A549 (cell line): ENCODE measurements at places on chromosomes 3 and 15.

DNA sequence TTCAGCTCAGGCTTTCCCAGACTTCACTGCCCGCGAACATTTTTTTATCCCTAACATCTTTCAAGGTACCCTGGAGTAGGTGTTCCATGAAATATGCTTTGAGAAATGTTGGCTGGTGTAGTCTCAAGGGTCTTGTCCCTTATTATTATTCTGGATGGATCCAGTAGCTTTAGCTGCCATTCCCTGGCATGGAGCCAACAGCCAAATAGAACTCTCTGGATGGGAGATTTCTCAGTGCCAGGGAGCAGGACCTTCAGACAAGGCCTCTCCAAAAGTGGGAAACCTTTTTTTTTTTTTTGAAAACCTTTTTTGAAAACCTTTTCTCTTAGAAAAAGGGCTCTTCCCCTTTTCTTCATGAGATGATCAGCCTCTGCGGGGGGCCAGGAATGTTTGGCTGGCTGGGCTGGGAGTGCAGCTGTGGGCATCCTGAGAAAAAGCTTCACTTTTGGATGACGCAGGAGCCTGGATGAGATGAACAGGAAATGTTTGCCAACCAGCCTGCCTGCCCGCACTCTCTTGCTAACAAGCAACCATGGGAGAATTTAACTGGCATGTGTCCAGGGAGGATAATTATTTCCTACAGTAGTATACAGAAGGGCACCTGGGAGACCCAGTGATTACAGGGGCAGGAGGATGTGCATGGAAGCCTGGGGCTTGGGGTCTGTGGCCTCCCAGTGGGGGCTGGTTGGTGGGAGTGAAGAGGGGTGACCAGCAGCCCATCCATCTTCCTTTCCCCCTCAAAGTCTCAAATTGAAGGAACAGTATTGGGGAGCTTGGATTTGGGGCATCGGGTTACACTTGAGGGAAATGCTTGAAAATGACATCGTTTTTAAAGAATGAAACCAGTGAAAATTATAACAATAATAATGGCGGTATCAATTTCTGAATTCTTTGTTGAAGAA is 109.1 kb upstream of the LRIG1 start:
- DNase-seq = no peak

DNA sequence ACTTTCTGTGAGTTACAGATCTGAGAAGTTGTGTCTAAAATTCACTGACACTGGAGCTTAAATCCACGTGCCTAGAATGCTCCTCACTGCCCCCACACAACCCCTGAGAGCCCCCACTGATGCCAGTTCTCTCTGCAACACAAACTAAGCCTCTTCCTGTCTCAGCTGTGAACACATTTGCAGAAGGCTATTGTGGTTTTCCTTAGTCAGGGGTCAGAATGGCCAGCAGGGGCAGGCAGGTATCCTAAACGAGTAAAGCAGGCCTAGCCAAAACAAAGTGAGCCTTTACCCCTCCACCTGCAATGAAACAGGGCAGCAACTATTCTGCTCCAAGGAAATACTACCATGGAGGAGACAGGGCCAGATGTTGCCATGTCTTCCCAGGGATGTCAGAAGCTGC is 78.6 kb downstream of the FHIT start:
- DNase-seq = no peak

DNA sequence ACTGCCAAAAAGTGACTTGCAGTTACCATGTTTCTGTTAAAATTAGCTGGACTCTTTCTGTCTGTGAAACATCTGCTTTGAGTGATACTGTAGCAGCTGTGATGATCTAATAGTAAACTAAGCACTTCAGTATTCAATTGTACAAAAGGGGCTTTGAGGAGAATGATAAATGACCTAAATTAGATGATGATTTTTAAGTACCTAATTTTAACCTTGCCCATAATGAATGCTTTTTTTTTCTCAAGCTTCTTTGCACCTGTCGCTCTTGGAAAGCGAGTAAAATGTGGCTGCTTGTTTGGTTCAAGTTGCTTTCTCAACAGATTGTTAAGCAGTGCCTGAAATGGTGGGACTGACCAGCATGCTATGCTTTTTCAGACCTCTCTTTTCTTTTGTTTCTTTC is 752.3 kb downstream of the EPHA3 start:
- DNase-seq = no peak

- DNase-seq = no peak
Observed at GRCh38 chr3:147397155-147397874, 9.0 kb downstream of the ZIC4 start.

GRCh38 chr3:164890061-164890460 is 188.2 kb downstream of the SI start:
- no peak for DNase-seq
